Amygdala (tissue), 56 donors: ENCODE measurements at places on chromosomes 5 and 9.

DNA sequence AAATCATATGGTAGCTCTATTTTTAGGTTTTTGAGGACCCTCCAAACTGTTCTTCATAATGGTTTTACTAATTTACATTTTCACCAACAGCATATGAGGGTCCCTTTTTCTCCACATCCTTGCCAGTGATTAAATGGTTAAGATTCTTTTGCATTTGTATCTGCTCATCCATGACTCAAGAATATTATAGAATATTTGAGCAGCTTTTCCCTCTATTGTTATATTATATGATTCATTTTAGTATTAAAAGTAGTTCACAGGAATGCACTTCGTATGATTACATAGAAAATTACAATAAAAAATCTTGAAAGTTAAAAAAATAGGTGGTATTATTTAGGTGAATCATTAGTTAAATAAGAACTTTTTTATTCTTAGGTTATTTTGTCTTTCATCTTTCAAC is 140.7 kb downstream of the WDR70 start:
- no peak for DNase-seq

- DNase-seq = peak; percentile 78
Observed at GRCh38 chr5:169980418-169981053, at the start of gene INSYN2B. Gene INSYN2B, minus strand, starts transcription at chr5:169980495. Its CDS starts 96,597 bp downstream, at chr5:169883898.

GRCh38 chr5:83118976-83119375 is 41.6 kb downstream of the XRCC4 start:
- no peak for DNase-seq

GRCh38 chr9:33877727-33878489 is 60.9 kb downstream of the UBE2R2 start:
- DNase-seq = no peak

DNA sequence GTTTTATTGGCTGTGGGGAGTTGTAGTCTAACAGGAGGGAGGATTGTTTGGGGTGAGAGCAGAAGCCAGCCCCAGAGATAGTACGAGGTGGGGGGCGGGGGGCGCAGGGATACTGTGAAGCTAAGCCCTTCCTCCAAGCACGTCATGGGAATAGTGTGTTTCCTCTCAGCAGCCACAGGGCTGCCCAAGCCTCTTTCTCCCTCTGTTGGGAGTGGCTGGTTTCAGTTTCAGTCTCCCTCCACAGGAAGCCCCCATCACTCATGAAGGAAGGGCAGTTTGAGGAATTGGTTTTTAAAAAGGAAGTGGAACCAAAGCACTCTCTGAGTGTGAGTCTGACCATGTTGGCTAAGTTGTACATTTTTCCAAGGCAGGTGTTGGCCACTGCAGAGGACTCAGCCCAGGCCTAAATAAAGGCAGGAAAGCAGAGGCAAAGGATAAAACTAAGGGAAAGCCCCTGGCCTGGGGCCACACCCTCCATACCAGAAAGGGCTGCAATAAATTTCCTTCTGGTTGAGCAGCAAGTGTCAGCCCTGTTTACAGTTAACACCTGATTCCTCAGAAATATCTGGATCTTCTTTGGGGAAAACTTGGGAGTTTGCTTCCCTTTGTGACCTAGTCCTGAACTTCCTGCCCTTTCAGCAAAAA is 3.2 kb downstream of the RAB24 start:
- DNase-seq = no peak

DNA sequence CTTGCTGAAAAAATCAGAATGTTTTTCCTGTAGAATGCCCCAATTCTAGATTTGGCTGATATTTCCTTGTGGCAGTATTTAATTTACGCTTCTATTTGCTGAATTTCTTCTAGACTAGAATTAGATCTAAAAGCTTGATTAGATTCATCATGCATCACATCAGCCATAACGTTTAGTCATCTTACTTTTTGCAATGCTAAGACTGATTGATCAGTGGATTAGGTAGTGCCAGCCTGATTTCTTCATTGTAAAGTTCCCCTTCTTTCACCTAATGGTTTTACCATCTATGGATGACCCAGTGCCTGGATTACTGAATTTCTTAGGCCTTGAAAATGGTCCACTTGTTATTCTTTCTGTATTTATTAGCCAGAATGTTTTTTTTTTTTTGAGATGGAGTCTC is 83.9 kb downstream of the PBX3 start:
- DNase-seq = no peak

DNA sequence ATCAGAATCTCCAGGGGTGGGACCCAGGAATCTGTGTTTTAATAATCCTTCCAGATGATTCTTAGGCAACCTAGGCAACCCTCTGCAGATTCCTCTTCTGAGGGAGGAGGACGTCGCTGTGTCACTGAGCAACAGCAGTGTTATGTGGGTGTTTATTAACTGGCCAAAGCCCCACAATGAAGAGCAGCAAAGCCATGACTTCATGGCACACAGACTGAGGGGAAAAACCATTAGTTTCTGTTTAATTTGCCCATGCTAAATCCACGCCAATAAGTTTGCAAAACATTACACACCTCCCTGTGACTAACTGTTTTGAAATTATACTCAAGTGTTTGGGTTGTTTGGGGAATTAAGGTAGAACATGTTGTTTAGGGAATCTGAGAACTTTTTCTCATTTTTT is 83.7 kb upstream of the TMED7 start:
- DNase-seq = no peak

- no peak for DNase-seq
Observed at GRCh38 chr9:134293611-134294152, 32.6 kb upstream of the RXRA start.

- DNase-seq = no peak
Observed at GRCh38 chr9:70753311-70753710, 338.9 kb upstream of the KLF9 start.

GRCh38 chr9:17894501-17895160 is 315.8 kb downstream of the SH3GL2 start:
- no peak for DNase-seq

DNA sequence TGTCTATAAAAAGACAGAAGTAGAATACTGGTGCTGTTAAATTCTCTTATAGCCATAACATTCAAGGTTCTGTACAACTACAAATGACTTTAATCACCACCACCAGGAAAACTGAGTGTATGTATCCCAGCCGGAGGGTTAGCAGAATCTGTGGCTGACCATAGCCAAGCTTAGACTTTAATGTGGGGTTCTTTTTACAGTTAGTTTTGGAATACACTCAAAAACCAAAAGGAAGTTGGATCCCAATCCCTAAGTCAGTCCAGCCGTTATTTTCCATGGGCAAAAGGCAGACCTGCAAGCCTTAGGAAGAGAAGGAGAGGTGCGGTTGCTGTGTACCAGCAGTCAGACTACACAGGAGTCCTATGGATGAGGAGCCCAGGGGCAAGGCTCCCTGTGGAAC is 179.8 kb downstream of the ENC1 start:
- no peak for DNase-seq

GRCh38 chr5:127865273-127865672 is 162.1 kb downstream of the CCDC192 start:
- no peak for DNase-seq

DNA sequence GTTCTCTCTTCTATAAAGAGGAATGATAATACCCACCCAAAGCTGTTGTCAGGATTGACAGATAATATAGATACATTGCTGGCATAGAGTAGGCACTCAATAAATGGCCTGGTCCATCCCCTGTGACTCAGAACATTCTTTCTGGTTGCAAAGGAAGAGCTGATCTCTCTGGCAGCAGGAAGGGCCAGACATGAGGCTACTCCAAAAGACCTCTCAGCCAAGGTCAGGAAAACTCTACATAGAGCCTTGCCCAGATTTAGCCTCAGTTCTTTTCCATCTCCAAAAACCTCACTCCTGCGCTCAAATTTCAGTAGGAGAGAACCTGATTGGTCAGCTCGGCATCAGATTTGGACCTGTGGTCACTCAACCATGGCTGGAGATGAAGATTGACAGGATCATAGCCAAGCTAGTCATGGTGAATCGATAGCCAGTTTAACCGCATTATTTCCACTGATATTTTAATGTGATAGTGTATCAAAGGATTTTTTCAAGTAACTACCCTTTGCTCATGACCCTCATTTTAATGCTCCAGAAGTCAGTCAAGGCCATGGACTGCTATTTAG is 319.6 kb downstream of the DRD1 start:
- no peak for DNase-seq

DNA sequence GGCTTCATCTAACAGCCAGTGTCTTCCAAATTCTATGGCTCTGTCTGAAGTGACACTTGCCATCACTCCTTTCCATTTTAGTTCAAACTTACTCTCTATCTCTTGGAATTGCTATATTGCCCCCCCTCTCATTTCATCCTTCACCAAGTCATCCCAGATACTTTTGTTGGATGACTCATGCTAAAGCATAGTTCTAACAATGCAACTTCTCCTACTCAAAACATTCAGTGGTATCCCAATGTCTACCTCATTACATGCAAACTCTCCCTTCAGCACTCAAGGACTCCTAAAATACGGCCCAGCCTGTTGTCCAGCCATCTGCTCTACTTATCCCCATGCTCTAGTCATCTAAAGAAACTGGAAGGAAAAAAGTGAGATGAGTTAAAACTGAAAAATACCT is 171.6 kb downstream of the RASEF start:
- DNase-seq = no peak

DNA sequence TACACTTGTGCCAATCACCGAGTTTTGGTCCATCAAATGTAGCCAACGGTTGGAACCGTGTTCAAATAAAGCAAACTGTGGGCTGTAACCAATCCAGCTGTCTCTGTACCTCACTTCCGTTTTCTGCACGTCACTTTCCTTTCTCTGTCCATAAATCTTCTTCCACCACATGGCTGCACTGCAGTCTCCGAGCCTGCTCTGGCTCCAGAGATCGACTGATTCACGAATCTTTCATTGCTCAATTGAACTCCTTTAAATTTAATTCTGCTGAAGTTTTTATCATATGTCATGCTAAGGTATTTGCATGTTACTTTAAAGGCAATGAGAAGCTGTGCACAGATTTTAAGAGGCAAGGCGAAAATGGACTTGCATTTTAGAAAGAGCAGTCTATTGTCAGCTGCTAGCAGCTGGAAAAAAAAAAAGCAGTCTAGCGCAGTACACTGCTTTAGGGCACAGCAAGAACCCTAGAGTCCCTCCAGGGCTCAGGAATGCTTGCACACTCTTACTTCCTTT is 13.2 kb downstream of the TTC39B start:
- DNase-seq = no peak

- DNase-seq = no peak
Observed at GRCh38 chr5:111392181-111392580, 120.2 kb downstream of the STARD4 start.

- no peak for DNase-seq
Observed at GRCh38 chr5:155833287-155833686, 493.7 kb upstream of the SGCD start.

- no peak for DNase-seq
Observed at GRCh38 chr5:150007050-150007449, 6.5 kb downstream of the HMGXB3 start.
